COR-L47 (cell line): ENCODE measurements at places on chromosomes 4 and X.

GRCh38 chr4:30950737-30951136 lies 230.6 kb downstream of the PCDH7 start:
- no peak for DNase-seq

DNA sequence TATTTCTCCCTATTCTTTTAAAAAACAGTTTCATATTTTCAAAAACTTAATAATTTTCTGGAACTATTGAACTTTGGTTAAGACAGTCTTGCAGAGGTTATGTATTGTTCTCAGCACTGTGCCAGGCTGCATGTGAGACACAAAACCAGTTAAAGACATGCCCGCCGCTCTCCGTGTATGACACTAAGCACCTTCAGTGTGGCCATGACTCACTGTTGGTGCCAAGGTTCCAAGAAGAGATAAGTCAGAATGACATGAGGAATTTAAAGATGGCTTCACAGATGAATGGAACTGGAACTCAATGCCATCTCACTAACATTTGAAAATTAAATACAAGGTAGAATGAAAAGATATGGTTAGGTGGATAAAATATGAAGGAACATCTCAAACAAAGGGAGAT lies 525.5 kb upstream of the ZFP42 start:
- DNase-seq, result no peak

DNA sequence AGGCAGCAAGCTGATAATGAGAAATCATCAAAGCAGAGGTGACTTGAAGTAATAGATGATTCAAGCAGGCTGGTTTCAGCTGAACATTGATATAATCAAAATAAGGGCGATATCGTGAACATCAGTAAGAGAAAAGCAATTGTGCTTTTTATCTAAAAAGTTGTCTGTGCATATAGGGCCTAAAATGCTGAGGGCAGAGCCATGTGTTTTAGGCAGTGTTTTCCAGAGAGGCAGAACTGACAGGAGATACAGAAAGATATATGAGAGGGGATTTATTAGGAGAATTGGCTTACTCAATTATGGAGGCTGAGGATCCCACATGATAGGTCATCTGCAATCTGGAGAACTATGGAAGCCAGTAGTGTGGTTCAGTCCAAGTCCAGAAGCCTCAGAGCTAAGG lies 136.5 kb upstream of the NPY2R start:
- DNase-seq, result no peak

GRCh38 chr4:87589531-87589930 lies 18.8 kb upstream of the DSPP start:
- DNase-seq, result no peak

- DNase-seq, result no peak
These were observed 565 bp upstream of the ZNF41 start for GRCh38 chrX:47483306-47484268.

GRCh38 chr4:22593933-22594332 lies 78.1 kb upstream of the ADGRA3 start:
- DNase-seq, result no peak

DNA sequence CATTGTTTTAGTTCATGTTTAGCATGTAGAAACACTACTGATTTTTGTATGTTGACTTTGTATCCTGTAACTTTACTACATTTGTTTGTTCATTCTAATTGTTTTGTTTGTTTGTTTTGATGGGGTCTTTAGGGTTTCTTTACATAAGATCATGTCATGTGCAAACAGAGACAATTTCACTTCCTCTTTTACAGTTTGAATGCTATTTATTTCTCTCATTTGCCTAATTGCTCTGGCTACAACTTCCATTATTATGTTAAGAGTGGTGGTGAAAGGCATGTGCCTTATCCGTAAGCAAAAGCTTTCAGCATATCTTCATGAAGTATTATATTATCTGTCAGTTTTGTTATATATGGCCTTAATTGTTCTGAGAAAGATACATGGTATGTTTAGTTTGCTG lies 571.1 kb downstream of the PCDH7 start:
- no peak for DNase-seq

GRCh38 chrX:150730719-150731118 lies 37.5 kb downstream of the MTMR1 start:
- no peak for DNase-seq

- DNase-seq, result no peak
These were observed at the start of gene GPR78 for GRCh38 chr4:8580321-8581093. Gene GPR78 (plus strand): TSS chr4:8580392. CDS start chr4:8580983, 591 bp downstream.

- no peak for DNase-seq
These were observed 49.5 kb downstream of the CLNK start for GRCh38 chr4:10635091-10635490.

DNA sequence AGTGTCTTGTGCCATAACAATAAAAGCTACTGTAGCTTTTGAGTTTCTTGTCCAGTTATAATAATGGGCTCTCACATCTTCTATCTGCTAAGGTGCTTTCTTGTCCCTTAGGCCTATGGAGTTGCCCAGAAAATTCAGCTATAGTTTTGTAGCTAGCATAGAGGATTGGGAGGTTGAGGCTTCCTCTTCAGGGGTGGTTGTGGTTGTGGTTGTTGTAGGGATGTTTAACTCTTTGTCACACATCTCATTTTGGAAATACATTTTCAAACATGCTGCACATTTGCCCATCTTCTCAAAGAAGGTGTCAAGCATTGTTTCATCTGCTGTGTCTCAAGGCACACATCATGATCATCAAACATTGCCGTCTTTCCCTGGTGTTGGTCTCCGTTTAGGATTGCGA lies 65.0 kb downstream of the ATXN3L start:
- DNase-seq, result no peak

GRCh38 chr4:189785257-189785656 lies 155.4 kb upstream of the FRG1 start:
- DNase-seq, result no peak

- DNase-seq, result no peak
These were observed 17.2 kb downstream of the SPIN3 start for GRCh38 chrX:56978172-56978571.

GRCh38 chr4:109590905-109591304 lies 30.9 kb downstream of the MCUB start:
- DNase-seq, result no peak

DNA sequence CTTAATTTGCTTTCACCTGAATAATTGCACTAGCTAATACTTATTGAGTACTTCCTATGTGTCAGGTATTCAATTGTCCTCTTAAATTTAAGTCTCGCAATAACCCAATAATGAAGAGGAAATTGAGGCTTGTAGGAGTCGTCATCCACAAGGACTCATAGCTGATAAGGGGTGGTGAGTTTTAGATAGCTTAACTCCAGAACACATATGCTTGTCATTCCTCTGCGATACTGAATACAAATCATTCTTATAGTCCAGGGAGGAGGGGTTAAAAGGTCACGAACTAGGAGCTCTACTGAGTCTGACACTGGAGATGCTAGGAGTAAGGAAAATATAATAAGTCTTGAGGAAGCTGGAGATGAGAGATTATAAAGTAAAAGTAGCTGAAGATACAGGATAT lies 1.4 kb upstream of the PACRGL start:
- DNase-seq, result no peak

- DNase-seq, result no peak
These were observed 132.3 kb upstream of the NR3C2 start for GRCh38 chr4:148574502-148574901.

- no peak for DNase-seq
These were observed 1.0 kb downstream of the GABRA4 start for GRCh38 chr4:46992338-46992737.

- no peak for DNase-seq
These were observed 1003.5 kb upstream of the LCORL start for GRCh38 chr4:19025031-19025430.

GRCh38 chr4:11336435-11336834 lies 92.3 kb downstream of the HS3ST1 start:
- DNase-seq, result no peak

DNA sequence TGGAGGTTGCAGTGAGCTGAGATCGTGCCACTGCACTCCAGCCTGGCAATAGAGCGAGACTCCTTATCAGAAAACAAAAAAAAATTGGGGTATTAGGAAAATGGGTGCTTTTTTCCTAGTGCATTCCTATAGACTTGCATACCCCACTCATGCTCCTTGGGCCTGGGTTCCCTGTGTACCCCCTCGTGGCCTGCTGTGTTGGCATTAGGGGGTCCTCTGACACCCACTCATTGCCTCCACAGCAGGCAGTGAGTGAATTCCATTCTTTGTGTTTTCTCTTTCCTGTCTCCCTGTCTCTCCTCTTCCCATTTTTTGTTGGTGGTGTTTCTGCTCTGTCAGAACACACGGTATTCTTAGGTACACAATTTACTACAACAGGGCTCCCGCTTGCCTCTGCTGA lies 42.8 kb downstream of the TNIP2 start:
- DNase-seq, result no peak

GRCh38 chr4:126238013-126238412 lies 923.3 kb downstream of the FAT4 start:
- no peak for DNase-seq

GRCh38 chr4:59223292-59223941 lies 1976.7 kb upstream of the ADGRL3 start:
- DNase-seq, result no peak

DNA sequence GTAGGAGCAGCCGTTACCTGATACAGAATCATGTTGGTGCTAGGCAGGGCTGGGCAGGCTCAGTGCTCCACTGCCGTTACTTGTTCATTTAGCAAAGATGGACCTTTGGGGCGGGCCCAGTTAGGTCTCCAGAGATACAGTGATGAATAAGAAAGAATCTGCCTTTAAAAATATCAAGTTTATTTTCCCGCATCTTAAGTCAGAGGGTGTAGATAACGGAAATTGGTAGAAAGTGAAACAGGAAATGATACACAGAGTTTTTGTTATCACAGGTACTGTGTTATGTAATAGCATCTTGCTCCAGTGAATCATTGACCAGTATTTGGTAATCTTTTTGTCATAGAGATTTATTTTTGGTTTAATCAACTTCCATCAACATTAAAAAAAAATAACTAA lies 5.5 kb downstream of the TMEM131L start:
- DNase-seq, result no peak

GRCh38 chr4:152875261-152875660 lies 60.9 kb upstream of the FHDC1 start:
- DNase-seq, result no peak

DNA sequence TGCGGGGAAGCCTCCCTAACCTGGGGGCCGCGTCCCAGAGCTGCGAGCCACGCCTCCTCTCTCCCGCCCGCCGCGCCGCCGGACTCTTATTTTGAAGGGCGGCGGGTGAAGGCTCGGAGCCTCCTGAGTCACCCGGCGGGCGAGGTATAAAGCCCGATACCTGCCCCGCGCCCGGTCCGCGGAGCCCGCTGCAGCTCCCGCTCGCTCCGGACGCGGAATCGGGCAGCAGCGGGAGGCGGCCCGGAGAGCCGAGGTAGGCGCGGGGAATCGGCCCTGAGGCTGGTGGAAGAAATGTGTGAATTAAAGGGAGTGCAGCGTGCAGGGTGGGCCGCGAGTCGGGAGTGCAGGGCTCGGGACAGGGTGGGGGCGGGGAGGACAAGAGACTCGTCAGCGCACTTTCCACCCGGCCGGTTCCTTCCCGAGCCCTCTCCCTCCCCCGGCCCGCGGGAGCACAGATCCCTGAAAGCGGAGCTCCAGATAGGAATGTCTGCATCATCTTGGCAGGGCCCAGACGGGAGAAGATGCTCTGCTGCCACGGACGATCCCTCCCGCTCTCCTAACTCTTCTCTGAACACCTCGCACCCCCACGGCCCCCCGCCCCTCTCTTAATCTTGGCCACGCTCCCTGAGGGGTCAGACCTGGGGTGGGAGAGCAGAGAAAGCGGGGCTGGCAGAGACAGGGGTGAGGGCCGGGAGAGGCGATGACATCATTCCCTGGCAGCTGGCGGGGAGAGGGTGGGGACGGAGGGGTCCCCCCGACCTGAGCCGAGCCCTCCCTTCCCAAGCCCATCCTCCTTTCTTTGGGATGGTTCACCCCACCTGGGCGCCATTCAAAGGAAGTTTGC lies 177.9 kb downstream of the CBR4 start:
- DNase-seq, result peak; percentile 37

DNA sequence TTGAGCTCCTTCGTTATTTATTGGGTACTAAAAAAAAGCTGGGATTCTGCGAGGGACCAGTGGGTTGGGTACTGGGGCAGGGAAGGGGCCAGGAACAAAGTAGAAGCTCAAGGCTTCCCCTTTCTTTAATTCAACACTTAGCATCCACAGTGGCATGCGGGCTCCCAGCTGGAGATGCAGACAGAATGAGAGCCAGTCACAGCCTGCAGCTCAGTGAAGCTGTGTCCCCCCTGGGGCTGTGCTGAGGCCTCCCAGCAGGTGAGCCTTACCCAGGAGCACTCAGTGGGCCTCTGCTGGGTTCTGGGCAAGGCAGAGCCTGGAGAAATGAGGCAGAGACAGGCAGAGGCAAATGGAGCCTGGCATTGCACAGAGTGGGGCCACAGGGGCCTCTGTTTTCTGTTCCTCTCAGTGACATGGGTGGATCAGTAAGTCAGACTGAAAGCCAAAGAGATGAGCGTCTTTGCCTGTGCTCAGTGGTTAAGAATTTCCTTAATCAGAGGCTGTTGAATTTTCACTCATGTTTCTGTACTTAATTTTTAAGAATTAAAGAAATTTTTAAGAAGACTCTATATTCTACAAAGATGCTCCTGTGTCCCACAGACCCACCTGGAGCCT lies 181.4 kb upstream of the RBPJ start:
- no peak for DNase-seq

DNA sequence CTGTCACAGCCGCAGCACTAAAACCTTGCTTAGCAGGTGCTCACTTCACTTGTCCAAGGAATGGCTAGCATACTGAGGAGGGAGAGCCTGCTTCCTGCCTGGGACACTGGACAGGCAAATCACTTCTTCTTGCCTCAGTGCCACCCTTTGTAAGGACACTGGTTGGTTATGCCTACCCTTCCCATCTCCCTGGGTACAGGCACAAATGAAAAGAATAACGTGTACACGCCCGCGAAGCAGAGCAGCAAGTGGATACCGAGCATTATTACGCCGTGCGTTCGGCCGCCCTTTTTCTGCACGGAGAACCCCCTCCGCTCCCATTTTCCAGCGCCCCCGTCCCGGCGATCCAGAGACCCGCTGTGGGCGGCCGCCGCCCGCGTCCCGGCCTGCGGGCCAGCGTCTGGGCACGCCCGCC lies 338 bp upstream of the KLHL2 start:
- no peak for DNase-seq

GRCh38 chr4:13109536-13109935 lies 374.6 kb downstream of the RAB28 start:
- no peak for DNase-seq

GRCh38 chr4:77179519-77179918 lies 22.5 kb downstream of the CCNG2 start:
- no peak for DNase-seq
